IgD-negative memory B cell (primary cell): ENCODE measurements at places on chromosomes 1 and 21. TPM values are rescaled to one million over a fixed set of nuclear protein-coding genes. Genes with fewer than 3 reads are reported as not detected.

The PLD5 gene
- not detected for polyA plus RNA-seq

The SH2D2A gene
- polyA plus RNA-seq = 2.1 TPM

The RPAP2 gene
- polyA plus RNA-seq = 23.0 TPM

The SPRR4 gene
- not detected for polyA plus RNA-seq

The PLXNA2 gene
- 0.15 TPM for polyA plus RNA-seq

The LHX8 gene
- polyA plus RNA-seq = not detected

The IL20 gene
- polyA plus RNA-seq = not detected

The ALDH9A1 gene
- 92.4 TPM for polyA plus RNA-seq
